Omental fat pad (tissue), 4 donors: ENCODE measurements at places on chromosomes 7 and 10.

- DNase-seq: no peak
Measured at GRCh38 chr10:23173214-23174073, 18.7 kb upstream of the PTF1A start.

DNA sequence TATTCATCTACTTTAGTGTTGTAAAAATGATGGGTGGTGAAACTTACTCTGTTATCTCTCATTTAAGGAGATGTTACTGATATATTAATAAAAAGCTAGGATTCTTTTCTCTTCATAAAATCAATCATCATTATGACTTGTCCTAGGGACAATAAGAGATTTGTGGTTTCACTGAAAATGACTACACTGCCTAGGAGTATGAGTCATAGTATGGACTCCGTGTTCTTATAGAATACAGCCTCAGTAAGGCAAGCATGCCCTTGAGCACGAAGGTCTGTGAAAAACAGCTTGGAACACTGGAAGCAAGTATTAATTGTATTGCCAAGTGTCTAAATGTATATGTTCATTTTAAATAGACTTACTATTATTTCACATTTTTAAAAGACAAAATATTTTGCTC is 749.2 kb upstream of the PCDH15 start:
- no peak for DNase-seq

DNA sequence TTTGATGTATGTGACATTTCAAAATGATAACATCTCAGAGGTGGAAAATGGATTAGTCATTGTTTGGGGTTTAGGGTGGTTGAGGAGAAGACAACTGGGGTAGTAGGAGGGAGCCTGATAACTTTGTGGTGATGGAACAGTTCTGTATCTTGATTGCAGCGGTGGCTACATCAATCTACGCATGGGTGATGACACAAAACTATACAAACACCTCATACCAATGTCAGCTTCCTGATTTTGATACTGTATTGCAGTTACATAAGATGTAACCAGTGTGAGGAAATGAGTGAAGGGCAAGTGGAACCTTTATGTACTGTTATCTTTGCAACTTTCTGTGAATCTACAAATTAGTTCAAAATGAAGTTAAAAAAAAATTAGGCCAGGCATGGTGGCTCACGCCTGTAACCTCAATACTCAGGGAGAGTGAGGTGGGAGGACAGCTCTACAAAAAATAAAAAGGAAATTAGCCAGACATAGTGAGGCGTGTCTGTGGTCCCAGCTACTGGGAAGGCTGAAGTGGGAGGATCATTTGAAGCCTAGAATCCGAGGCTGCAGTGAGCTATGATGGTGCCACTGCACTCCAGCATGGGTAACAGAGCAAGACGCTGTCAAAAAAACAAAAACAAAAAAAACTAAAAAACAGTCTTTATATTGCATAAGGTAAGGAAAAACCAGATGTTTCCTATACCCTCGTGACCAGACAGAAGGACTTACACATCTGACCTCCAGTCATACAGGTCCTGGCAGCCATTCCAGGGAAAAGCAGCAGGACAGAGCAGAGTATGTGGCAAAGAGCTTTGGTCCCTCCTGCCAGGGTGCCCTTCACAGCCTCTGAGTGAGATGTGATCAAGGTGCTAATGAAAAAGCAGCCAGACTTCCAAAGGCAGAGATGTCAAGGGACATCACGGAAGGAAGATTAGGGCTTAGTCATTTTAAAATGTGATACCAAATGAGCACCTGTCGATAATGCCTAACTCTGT is 50.8 kb downstream of the CYTH3 start:
- DNase-seq: no peak

GRCh38 chr7:90155206-90155605 is 937 bp downstream of the STEAP1 start:
- DNase-seq: no peak

DNA sequence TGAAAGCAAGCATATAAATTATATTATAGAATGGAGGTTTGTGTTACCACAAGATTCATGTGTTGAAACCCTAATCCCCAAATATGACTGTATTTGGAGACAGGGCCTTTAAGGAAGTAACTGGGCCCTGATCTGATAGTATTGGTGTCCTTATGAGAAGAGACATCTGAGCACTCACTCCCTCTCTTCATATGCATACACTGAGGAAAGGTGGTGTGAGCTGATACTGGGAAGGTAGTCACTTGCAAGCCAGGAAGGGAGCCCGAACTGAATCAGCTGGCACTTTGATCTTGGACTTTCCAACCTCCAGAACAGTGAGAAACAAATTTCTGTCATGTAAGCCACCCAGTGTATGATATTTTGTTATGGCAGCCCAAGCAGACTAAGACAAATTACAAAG is 66.9 kb upstream of the RHOBTB1 start:
- DNase-seq: no peak

DNA sequence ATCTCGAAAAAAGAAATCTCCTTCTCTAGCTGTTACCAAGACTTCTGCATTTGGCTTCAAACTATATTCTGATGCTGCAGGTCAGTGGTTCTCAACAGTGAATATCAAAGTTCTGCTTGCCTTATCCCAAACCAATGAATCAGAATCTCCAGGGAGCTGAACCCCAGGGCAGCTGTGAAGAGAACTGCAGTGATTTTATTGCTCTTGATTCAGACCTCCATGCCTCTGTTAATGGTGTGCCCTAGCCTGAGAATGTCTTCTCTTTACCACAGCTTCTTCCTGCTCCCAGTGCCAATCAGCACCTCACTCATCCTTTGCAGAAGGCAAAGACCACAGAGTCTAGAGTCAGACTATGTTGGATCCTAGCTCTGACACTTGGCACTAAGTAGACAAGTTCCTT is 46.2 kb upstream of the MRLN start:
- DNase-seq: no peak

DNA sequence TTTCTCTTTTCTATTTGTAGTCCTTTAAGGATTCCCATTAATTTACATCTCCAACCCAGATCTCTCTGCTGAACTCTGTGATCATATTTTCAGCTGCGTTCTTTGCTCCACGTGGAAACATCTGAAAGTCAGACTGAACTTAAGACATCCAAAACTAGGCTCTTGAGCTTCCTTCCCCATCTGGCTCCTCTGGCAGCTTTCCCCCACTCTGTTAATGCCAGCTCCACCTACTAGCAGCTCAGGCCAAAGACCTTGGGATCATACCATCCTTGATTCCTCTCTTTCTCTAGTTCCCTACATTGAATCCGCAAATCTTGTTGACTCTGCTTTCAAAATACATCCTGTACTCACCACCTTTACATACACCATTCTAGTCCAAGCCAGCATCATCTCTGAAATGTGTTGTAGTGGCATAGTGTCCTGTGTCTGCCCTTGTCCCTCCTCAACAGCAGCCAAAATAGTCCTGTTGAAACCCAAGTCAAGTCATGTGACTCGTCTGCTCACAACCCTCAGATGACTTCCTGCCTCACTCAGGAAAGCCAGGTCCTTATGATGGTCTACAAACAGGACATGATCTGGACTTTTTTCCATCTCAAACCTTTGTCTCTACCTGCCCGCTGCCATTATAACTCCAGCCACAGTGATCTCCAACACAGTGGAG is 7.0 kb downstream of the REEP3 start:
- DNase-seq: no peak

DNA sequence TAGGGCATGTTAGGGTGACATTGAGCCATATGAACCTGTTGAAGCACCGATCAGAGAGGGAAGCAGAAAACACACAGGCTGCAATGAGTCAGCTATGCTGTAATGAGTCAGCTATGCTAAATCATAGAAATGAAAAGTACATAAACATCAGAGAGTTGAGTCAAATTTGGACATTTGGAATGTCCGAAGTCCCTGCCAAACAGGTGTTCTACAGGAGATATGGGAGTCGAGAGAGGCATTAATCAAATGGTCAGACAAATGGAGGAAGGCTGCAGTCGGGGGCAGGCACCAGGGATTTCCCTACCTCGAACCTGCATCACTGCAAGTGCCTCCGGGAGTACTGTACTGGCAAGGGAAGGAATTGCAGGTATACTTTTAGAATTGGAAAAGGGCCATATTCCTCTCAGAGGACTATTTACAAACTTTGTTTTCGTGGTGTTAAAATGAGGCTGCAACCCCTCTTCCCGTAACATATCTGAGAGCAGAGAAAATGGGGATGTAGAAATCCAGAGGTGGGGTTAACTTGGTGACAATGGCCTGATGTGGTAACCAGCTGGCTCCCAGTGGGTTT is 8.8 kb upstream of the ZC3HAV1 start:
- no peak for DNase-seq

DNA sequence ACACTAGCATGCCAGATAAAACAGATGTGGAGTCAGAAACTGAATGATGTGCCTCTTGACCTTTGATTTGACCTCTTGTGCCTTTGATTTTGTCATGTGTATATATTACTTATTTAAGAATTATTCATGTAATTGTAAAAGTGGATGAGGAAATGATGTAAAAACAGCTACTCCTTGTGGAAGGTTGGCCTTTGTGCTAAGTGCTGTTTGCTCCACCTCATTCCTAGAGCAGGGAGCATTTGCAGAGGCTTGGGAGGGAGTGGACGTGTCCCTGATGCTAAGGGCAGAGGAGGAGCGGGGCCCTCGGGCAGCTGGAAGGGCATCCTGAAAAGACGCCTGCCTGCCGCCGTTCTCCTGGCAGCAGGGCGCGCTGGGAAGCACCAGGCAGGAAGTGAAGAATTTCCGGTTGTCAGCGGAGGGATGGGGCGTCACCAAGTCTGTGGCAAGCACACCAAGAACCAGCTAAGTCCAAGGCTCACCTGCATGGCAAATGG is 197.6 kb upstream of the ZNF32 start:
- DNase-seq: no peak

DNA sequence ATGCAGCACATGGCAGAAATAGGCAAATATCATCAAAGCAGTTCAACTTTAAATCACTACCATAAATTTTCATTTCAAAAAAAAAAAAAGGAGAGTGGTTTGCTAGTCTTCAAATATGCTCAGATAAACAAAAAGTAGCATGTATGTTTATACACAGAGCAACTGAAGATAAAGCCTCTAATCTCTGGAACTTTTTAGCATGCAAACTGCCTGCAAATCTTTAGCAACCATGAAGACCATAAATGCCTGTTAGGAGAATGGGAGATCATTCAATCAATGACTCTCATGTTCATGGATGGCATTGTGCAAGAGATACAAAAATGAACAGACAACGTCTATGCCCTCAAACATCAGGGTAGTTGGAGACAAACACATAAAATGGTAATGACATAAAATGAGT is 57.3 kb downstream of the ORC5 start:
- no peak for DNase-seq

- peak; percentile 16 for DNase-seq
Measured at GRCh38 chr10:80144696-80145131, 12.2 kb downstream of the PLAC9 start.

DNA sequence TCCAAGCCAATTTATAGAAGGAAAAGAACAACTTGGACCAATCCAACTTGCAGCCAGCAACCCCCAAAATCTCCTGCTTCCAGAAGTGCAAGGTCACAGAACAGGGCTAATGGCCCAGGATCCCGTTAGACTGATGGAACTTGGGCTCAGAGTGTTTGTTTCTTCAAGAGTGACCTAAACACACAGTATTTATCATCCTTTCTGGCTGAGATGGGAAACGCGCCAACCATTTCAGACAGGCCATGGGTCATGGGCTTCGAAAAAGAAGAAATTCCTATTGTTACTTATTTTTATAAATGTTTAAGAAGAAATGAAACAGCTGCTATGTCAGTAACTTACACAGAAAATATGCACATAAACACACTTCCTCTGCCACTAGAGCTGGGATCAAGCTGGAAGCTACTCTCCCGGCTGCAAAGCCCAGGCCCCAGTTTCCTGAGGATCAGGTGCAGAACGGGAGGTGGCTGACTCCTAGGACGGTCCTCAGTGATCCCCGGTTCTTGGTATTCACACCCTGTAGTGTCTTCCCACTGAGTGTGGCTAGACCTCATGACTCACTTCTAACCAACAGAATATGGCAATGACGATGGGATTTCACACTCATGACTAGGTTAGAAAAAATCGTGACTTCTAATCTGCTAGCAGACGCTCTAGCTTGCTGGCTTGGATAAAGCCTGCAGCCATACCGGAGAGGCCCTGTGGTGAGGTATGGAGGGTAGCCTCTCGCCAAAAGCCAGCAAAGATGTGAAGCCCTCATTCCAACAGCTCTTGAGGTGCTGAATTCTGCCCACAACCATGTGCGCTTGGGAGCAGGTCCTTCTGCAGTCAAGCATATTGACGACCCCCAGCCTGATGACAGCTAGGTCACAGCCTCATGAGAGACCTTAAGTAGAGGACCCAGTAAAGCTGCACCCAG is 60.2 kb downstream of the CHST15 start:
- DNase-seq: no peak

- no peak for DNase-seq
Measured at GRCh38 chr7:40008223-40008815, 58.3 kb downstream of the CDK13 start.

- DNase-seq: peak; percentile 74
Measured at GRCh38 chr7:19708397-19709248, at the start of gene POLR1F. Gene POLR1F, minus strand, starts transcription at chr7:19709037. Its CDS starts 21 bp downstream, at chr7:19709016.

GRCh38 chr7:98202367-98203195 is 8.7 kb upstream of the BHLHA15 start:
- DNase-seq: no peak

GRCh38 chr7:130401578-130401977 is 21.3 kb downstream of the CPA1 start:
- no peak for DNase-seq

GRCh38 chr7:1224086-1224716 is 8.5 kb upstream of the UNCX start:
- no peak for DNase-seq

- no peak for DNase-seq
Measured at GRCh38 chr10:59181668-59182067, 5.2 kb downstream of the PHYHIPL start.

- DNase-seq: no peak
Measured at GRCh38 chr10:62019013-62019684, 117.7 kb downstream of the ARID5B start.

- no peak for DNase-seq
Measured at GRCh38 chr7:137577184-137577583, 233.7 kb upstream of the PTN start.

DNA sequence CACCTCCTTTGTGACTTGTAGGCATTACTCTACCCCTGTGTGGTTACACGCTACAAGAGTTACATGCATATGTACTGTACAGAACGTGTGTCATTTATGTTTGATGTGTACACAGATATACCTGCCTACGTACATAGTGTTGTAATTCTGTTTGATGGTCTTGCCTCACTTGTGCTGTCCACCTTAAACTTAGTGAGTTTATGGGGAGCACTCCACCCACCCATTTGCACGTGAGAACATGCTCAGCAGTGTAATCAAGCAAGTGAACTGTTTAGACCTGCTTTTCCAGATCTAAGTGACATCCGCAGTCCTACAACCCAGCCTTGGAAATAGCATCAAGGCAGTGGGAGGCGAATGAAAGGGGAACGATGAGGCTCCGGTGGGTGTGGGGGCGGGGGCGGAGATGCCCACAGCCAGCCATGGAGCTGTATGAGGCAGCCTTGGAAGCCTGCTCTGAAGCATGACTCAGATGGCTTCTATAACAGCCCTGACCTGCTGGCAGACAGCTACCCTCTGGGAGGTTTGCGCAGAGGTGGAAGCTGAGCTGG is 52.1 kb downstream of the SUFU start:
- DNase-seq: peak; percentile 24

GRCh38 chr7:2517026-2517425 is 2.5 kb upstream of the LFNG start:
- DNase-seq: no peak
